Glutamatergic neuron (in vitro differentiated cells): ENCODE measurements at places on chromosomes 12 and 14.
A peak's percentile ranks its signal among the peaks of the same experiment; 100 is the strongest.

DNA sequence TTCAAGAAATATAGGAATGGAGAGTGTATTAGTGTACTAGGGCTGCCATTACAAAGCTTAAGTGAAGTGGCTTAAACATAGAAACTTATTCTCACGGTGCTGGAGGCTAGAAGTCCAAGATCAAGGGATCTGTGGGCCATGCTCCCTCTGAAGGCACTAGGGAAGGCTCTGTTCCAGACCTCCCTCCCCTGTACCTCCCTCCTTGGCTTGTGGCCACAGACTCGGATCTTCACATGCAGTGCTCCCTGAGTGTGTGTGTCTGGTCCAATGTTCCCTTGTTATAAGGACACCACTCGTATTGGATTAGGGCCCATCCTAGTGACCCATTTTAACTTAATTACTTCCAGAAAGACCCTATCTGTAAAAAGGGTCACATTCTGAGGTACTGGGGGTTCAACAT, 225.6 kb downstream of the VRK1 start:
- peaks cover 17% of the 10 kb centered on the region for H3K4me1 ChIP-seq
- DNase-seq, result no peak
- H3K27me3 ChIP-seq, result no peaks in the 10 kb centered on the region
- no peak overlapping the region for H3K27ac ChIP-seq
- no peaks in the 10 kb centered on the region for H3K36me3 ChIP-seq
- no peak overlapping the region for H3K4me3 ChIP-seq

DNA sequence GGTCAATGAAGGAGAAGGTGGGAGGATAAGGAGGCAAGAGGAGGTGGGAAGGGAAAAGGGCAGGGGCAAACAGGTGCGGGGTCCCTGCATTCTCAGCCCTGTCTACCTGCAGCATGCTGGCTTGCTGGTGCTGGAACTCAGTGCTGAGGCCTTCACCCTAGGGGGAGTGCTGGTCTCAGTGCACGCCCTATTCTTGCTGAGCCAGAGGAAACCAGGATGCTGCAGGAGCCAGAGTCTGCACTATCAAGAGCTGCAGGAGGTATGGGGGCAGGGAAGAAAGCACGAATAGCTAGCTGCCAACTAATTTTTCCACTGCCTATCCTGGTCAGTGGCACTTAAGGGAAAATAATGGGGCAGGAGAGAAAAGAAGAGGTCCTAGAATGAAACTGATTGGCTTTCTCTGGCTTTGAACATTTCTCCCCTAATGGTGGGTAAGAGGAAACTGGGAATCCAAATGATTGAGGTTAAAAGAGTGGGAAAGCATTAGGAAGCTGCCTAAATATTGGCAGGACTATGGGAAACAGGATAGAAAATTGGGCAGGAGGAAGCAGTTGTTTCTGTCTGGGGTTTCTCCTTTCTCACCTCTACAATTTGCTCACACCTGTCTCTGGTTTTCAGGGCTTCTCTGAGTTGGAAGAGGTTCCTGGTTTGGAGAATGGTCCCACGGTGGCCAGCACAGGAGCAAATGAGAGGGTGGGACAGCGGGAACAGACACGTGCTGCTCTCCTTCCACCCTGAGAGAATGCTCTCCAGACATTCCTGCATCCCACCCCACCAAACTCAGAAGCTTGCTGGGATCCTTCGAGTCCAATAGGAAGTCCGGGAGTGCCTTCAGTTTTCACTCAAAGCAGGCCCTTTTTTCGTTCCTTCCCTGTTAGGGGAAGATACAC, 1.9 kb downstream of the TMEM253 start:
- H3K4me3 ChIP-seq, result peak overlapping the region; percentile 98
- H3K36me3 ChIP-seq, result peaks cover 3% of the 10 kb centered on the region
- peak overlapping the region; percentile 89 for H3K27ac ChIP-seq
- H3K4me1 ChIP-seq, result peaks cover 43% of the 10 kb centered on the region
- DNase-seq, result no peak

GRCh38 chr14:20456971-20457370, 1.9 kb downstream of the APEX1 start:
- H3K4me1 ChIP-seq, result peaks cover 24% of the 10 kb centered on the region
- no peak overlapping the region for H3K4me3 ChIP-seq
- DNase-seq, result no peak
- peaks cover 7% of the 10 kb centered on the region for H3K27me3 ChIP-seq
- H3K27ac ChIP-seq, result no peak overlapping the region

DNA sequence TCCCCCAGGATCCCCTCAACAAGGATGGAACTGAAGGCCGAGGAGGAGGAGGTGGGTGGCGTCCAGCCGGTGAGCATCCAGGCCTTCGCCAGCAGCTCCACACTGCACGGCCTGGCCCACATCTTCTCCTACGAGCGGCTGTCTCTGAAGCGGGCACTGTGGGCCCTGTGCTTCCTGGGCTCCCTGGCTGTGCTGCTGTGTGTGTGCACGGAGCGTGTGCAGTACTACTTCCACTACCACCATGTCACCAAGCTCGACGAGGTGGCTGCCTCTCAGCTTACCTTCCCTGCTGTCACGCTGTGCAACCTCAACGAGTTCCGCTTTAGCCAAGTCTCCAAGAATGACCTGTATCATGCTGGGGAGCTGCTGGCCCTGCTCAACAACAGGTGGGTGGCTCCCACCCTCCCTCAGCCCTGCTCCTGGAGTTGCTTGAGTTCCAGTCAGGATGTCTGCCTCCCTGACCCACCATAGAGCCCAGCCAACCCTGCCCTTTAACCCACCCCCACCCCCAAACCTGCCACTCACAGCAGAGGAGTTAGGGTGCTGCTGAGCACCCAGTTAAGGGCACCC, 1.4 kb downstream of the ASIC1 start:
- H3K4me1 ChIP-seq, result peaks cover 57% of the 10 kb centered on the region
- peak overlapping the region; percentile 82 for H3K4me3 ChIP-seq
- H3K27me3 ChIP-seq, result peaks cover 22% of the 10 kb centered on the region
- peaks cover 26% of the 10 kb centered on the region for H3K36me3 ChIP-seq
- H3K27ac ChIP-seq, result peak overlapping the region; percentile 48
- DNase-seq, result no peak

DNA sequence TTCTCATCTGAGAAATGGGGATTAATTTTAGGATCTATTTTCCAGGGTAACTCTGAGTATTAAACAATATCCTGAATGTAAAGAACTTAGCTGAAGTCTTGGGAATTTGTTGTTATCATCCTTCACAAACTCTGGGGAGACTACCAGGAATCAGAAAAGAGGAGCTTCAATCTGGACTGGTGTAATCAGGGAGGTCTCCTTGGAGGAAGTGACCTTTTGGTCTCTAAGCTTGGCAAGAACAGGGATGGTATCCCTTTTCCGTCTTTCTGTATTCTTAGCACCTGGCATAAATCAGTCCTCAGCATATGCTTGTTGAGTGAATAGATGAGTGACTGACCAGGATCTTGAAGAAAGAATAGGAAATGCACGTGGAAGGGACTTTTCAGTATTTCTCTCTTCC, 9.3 kb upstream of the RPH3A start:
- no peak for DNase-seq
- peaks cover 10% of the 10 kb centered on the region for H3K4me1 ChIP-seq
- H3K27me3 ChIP-seq, result peaks cover 2% of the 10 kb centered on the region
- peaks cover 8% of the 10 kb centered on the region for H3K36me3 ChIP-seq
- no peak overlapping the region for H3K4me3 ChIP-seq

GRCh38 chr12:111607239-111607638, 8.1 kb upstream of the ATXN2 start:
- no peak for DNase-seq
- no peak overlapping the region for H3K4me3 ChIP-seq
- peaks cover 2% of the 10 kb centered on the region for H3K27me3 ChIP-seq
- no peak overlapping the region for H3K27ac ChIP-seq
- no peaks in the 10 kb centered on the region for H3K36me3 ChIP-seq
- peaks cover 4% of the 10 kb centered on the region for H3K4me1 ChIP-seq

DNA sequence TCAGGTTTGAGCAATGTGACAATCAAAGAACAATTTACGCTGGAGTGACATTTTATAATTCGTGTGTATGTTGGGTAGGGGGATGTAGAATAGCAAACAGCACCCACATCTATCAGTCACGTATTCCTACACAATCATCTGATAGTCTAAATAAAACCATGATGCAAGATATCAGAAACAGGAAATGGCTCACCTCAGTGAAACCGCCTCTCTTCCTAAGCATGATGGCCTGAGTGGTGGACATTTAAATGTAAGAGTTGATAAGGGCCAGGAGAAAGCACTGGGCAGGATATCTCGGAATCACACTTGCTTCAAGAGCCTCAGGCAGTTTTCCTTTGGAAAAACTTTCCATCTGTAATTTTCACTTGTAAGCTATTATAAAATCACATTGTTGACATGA, 128.2 kb downstream of the GRIP1 start:
- H3K27ac ChIP-seq, result no peak overlapping the region
- H3K4me1 ChIP-seq, result no peaks in the 10 kb centered on the region
- H3K36me3 ChIP-seq, result no peaks in the 10 kb centered on the region
- H3K27me3 ChIP-seq, result no peaks in the 10 kb centered on the region
- H3K4me3 ChIP-seq, result no peak overlapping the region

DNA sequence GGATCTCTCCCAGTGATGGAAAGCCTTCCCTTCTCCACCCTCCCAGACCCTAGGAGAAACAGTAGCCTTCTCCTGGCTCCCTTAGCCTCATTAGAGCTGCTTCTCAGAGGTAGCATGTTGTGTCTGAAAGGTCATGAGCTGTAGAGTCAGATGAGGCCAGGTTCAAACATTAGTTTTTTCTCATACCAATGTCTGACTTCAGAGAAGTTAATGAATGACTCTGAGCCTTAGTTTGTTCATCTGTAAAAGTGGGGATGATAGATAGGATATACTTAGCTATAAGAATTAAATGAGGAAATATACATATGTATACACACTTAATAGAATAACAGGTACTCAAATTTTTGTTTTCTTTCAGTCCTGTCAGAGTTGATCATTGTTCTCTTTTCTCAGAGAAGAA, 523 bp downstream of the SLC6A13 start:
- H3K36me3 ChIP-seq, result no peaks in the 10 kb centered on the region
- no peak for DNase-seq
- no peak overlapping the region for H3K4me3 ChIP-seq
- no peaks in the 10 kb centered on the region for H3K27me3 ChIP-seq
- H3K4me1 ChIP-seq, result no peaks in the 10 kb centered on the region

- H3K27me3 ChIP-seq, result peaks cover 1% of the 10 kb centered on the region
- H3K4me3 ChIP-seq, result peak overlapping the region; percentile 38
- H3K4me1 ChIP-seq, result peaks cover 14% of the 10 kb centered on the region
- no peaks in the 10 kb centered on the region for H3K36me3 ChIP-seq
Observed at GRCh38 chr12:113162102-113163029, 12.8 kb downstream of the CFAP73 start.

GRCh38 chr12:29309320-29309902, 71.6 kb downstream of the ERGIC2 start:
- H3K27ac ChIP-seq, result no peak overlapping the region
- no peaks in the 10 kb centered on the region for H3K27me3 ChIP-seq
- no peaks in the 10 kb centered on the region for H3K4me1 ChIP-seq
- DNase-seq, result no peak
- no peaks in the 10 kb centered on the region for H3K36me3 ChIP-seq

DNA sequence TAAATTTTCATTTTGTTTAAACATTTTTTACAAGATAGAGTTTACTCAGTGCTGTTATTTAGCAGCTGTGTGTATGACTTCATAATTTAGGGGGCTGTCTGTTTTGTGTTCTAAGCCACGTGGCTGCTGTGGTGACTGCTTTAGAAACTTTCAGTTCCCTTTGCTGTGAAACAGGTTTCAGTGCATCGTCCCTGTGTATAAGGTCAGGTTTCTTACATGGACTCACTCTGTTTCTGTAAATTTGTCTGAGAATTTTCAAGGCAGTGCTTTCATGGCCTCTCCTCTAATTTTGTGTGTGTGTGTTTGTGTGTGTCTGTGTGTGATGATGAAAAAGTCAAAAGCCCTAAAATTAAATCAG, 32.4 kb downstream of the BICD1 start:
- peaks cover 52% of the 10 kb centered on the region for H3K4me1 ChIP-seq
- DNase-seq, result no peak
- H3K27me3 ChIP-seq, result peaks cover 10% of the 10 kb centered on the region
- no peaks in the 10 kb centered on the region for H3K36me3 ChIP-seq
- H3K4me3 ChIP-seq, result peak overlapping the region; percentile 85
- peak overlapping the region; percentile 98 for H3K27ac ChIP-seq

DNA sequence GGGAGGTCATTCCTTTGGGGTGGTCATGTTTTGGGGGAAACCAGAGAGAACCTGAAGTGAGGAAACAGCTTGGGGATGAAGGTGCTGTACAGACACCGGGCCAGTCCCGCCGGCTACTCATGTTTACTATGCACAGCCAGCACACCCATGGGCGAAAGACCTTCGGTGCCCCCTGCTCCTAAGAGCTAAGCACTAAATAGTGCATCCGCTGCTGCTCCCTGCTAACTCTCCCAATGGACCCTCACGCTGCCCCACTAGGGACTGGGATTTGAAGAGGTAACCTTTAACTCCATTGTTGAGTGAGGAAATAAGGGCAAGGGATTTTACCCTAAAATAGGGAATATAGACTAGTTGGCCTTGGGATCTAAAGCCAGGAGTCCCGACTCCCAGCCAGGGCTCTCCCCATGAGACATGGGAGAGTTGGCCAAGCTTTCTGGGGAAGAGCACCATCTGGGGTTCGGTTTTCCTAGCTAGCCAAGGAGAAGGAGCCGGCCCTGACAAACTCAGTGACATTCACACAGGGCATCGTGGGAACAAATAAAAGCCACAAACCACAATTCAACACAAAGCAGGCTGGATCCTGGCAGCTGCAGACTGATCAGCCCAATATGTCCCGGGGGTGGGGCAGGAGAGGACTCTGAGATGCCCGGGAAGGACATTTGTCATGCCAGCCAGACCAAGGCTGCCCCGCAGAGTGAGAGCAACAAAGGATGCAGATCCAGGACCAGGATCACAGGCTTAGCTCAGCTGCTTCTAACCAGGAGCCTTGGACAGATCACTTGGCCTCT, 91.7 kb downstream of the SINHCAF start:
- H3K27me3 ChIP-seq, result peaks cover 4% of the 10 kb centered on the region
- peak overlapping the region; percentile 53 for H3K27ac ChIP-seq
- no peak for DNase-seq
- H3K36me3 ChIP-seq, result no peaks in the 10 kb centered on the region

DNA sequence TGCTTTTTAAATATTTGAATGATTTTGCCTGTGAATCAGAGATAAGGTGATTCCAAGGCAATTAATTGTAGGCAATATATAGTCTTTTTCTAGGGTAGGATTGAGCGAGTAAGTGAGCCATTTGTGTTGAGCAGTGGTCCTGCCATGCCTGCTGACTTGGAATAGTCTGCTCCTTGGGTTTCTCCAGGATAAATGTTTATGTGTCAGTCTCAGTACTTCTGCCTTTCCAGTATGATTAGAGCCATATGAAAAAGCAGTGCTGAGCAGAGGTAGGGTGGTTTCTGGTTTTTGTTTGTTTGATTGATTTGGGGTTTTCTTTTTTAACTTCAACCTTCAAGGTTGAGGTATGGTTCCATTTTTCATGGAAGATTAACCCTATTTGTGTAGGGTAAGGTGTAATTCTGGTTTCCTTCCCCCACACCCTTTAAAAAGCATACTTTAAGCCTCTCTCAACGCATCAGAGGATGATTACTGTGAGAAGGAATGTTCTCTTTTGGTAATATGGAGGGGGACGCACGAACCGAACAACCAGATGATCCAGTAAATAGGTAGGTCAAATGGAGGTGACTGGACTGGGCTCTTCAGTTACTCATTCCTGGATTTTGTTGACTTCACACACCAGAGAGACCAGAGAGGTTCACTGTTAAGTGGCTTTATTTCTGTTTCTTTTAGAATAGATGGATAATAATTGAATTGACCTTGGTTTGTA, 22.7 kb downstream of the FRMD6 start:
- peaks cover 12% of the 10 kb centered on the region for H3K4me1 ChIP-seq
- DNase-seq, result no peak
- no peaks in the 10 kb centered on the region for H3K27me3 ChIP-seq
- H3K4me3 ChIP-seq, result no peak overlapping the region
- no peaks in the 10 kb centered on the region for H3K36me3 ChIP-seq

GRCh38 chr14:90570461-90570860, 173.6 kb downstream of the CALM1 start:
- H3K36me3 ChIP-seq, result peaks cover 11% of the 10 kb centered on the region
- H3K27ac ChIP-seq, result no peak overlapping the region
- H3K27me3 ChIP-seq, result peaks cover 7% of the 10 kb centered on the region
- no peak overlapping the region for H3K4me3 ChIP-seq
- no peak for DNase-seq
- H3K4me1 ChIP-seq, result peaks cover 34% of the 10 kb centered on the region
